ENCODE measurements at places on chromosomes 3 and 15.

GRCh38 chr3:58857402-58857801 lies 190.8 kb upstream of the FAM3D start:
- DNase-seq = no peak

- DNase-seq = no peak
Measured at GRCh38 chr3:43319794-43320193, 33.5 kb downstream of the SNRK start.

GRCh38 chr3:118229196-118229595 lies 805.5 kb downstream of the IGSF11 start:
- no peak for DNase-seq

GRCh38 chr3:12817343-12817710 lies 20.8 kb downstream of the CAND2 start:
- DNase-seq = no peak

DNA sequence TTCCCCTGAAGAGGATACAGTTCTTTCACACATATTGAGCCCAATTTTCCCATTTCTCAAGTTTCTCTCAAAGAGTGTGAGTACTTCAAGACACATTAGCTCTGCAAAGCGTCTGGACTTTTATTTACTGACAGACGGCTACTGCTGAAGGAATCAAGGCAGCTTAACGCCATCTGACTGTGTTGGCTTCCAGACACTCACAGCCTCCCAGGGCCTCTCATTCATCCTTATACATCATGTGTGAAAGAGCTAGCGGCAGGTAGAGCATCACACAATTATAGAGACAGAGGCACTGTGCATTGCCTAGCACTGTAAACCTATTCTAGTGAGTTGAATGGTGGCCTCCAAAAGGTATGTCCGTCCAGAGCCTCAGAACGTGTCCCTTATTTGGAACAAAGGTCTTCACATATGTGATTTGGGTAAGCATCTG lies 284.1 kb upstream of the STT3B start:
- DNase-seq = no peak

- no peak for DNase-seq
Measured at GRCh38 chr3:36905545-36905944, 39.3 kb downstream of the TRANK1 start.

GRCh38 chr3:110568246-110568645 lies 503.4 kb upstream of the NECTIN3 start:
- peak; percentile 97 for DNase-seq

- DNase-seq = no peak
Measured at GRCh38 chr15:59887211-59887610, 116.9 kb upstream of the FOXB1 start.

DNA sequence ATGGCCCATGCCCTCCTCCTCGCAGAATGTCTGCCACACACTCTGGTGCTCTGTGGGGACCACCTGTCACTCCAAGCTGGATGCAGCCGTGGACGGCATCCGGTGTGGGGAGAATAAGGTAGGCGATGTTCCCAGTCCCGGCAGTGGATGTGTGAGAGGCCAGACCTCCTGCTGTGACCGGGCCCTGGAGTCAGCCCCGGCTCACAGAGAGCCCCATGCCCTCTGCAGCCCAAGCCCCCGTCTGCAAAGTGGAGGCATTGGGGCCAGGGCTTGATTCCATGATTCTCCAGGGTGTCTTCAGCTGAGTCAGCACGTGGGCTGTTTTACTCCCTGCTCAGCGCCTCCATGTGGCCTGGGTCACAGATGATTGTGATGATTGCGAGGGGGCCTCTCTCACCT lies 32.2 kb downstream of the GOLGA6L10 start:
- DNase-seq = no peak

- DNase-seq = peak; percentile 66
Measured at GRCh38 chr3:62876064-62876463, 848 bp upstream of the CADPS start.

GRCh38 chr15:71238926-71239325 lies 123.7 kb downstream of the THSD4 start:
- DNase-seq = no peak

DNA sequence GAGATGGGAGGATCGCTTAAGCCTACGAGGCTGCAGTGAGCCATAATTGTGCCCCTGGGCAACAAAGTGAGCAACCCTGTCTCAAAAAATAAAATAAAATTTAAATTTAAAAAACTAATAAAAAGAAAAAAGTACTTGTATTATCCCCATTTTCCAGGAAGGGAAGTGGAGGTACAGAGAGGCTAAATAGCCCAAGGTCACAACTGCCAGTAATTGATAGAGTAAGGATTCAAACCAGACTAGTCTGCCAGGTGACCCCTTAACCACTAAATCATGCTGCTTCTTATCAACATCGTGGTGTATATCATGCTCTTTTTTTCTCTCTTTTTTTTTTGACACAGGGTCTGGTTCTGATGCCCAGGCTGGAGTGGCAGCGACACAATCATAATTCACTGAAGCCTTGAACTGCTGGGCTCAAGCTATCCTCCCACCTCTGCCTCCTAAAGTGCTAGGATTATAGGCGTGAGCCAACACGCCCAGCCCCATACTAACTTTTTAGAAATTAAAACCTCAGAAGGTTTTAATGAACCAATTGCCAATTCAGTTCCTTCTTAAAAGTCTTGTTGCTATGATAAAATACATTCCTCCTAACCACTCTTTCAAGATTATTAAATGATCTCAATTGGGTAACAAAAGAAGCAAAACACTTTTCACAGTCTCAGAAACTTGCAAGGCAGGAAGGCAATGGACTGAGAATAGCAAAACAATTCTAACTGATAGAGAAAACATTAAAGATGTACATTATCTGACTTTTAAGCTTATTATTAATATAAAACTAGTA lies 30.5 kb downstream of the HERC1 start:
- no peak for DNase-seq

GRCh38 chr3:51657234-51657633 lies 13.8 kb upstream of the TEX264 start:
- no peak for DNase-seq

DNA sequence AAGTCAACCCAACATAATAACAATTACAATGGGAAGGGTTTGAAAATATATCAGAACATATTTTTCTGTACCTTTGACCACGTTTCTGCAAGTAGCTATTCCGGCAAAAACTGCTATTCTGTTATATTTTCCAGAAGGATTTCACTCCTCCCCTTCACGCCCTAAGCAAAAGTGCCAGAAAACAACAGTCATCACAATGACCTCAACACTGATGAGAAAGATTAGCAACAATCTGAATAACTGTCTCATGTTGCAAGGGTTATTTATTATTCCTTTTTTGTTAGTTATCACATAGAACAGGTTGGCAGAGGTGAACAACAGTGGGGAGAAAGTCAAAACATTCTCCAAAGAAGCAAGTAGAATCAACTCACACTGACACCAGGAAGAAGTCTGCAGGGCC lies 269.4 kb upstream of the ARRDC4 start:
- no peak for DNase-seq

GRCh38 chr3:149662240-149662887 lies 4.5 kb upstream of the WWTR1 start:
- DNase-seq = peak; percentile 66

GRCh38 chr15:31344266-31344665 lies 17.6 kb downstream of the KLF13 start:
- DNase-seq = no peak

- DNase-seq = no peak
Measured at GRCh38 chr3:52176951-52177700, 20.8 kb upstream of the ALAS1 start.

DNA sequence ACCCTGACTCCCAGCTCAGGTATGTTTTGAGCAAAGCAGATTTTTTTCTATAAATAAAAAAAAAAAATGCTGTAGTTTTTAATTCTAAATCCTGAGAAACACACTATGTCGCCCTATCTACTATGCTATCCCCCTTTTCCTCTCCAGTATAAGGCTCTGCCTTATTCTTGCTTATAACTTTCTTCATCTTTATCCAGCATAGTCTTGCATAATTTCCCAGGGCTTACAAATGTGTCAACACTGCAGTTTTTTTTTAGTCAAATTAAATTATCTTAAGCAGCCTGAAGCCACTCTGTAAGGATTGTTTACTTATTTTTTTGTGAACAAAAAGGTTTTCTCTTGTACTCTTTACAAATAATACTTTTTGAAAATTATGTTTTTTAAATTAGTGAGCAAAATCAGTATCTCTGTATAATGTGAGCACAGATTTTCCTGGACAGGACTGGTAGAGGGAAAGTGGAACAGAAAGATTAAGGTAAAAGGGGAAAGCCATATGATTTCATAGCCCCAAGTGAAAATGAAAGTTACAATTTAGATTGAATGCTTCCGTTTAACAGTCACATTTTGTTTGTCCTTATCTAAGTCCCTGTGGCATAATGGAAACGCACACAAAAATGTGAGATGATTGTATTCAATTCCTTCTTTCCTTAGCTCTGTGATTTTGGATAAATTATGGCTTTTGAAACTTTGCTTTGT lies 5.6 kb upstream of the PYDC2 start:
- DNase-seq = no peak

DNA sequence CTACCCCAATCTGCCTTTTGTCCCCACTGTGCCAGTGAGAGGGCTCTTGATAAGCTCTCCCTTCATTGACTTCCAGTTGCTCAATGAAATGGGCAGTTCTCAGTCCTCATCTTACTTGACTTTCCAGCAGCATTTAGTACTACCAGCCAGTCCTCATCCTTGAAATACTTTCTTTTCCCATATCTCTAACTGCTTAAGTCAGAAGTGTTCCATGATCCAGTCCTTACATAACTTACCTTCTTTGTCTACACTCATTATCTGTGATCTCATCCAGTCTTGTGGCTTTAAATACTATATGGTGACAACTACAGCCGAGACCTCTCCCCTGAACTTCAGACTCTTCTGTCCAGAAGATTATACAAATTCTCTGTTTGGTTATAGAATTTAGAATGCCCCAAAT lies 28.7 kb downstream of the RARRES1 start:
- no peak for DNase-seq

DNA sequence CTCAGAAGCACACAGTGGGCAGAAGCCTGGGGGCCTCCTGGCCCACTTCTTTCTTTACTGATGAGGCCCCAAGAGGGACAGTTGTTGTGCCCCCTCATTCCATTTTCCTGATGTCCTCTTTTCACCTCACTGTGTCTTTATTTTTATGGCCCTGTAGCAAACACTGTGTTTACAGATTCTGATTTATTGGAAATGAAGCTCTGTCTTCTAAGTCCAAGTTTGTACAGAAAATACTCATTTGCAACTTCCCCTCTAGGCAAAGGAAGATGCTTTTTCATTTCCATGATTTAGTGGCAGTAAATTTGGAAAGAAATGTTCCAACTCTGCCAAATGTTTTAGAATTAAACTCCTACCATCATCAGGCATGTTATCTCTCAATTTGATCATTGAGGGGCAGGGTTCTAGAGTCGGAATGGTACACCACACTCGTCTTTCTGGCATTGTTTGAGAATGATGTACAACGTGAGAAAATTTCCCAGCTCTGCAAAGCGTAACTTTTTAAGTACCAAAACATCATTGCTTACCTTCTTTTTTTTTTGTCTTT lies 129.7 kb downstream of the ARNT2 start:
- DNase-seq = no peak

DNA sequence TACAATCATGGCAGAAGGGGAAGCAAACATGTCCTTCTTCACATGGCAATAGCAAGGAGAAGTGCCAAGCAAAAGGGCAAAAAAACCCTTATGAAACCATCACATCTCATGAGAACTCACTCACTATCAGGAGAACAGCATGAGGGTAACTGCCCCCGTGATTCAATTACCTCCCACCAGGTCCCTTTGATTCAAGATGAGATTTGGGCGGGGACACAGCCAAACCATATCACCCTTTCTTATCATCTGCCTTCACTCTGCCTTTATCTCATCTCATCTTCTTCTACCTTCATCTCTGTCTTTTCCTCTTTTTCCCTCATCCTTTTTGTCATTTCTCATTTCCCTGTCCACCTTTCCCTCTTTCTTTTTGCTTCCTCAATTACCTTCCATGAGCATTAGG lies 149.6 kb downstream of the AGBL1 start:
- no peak for DNase-seq

- no peak for DNase-seq
Measured at GRCh38 chr15:50790778-50791453, 25.4 kb upstream of the SPPL2A start.

DNA sequence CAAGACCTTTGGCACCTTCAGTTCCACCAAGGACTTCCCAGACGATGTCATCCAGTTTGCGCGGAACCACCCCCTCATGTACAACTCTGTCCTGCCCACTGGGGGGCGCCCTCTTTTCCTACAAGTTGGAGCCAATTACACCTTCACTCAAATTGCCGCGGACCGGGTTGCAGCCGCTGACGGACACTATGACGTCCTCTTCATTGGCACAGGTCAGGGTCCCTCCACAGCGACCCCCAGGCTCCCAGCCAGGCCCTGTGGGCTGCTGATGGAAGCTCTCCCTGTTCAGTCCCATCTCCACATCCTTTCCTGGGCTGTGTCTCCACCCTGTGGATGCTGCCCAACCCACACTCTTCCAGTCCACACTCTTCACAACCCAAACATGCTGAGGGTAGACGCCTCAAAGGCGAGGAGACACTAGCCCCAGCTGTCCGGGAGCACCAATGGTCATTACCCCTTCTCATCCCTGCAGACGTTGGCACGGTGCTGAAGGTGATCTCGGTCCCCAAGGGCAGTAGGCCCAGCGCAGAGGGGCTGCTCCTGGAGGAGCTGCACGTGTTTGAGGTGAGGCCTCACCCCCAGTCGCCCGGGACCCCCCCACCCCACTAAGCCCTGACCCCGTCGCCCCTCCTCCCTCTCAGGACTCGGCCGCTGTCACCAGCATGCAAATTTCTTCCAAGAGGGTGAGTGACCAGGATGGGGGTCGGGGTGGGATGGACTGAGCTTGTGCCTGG lies 4.3 kb upstream of the LSMEM2 start:
- DNase-seq = peak; percentile 52

GRCh38 chr3:55486101-55486856 lies 827 bp downstream of the WNT5A start:
- DNase-seq = peak; percentile 57

DNA sequence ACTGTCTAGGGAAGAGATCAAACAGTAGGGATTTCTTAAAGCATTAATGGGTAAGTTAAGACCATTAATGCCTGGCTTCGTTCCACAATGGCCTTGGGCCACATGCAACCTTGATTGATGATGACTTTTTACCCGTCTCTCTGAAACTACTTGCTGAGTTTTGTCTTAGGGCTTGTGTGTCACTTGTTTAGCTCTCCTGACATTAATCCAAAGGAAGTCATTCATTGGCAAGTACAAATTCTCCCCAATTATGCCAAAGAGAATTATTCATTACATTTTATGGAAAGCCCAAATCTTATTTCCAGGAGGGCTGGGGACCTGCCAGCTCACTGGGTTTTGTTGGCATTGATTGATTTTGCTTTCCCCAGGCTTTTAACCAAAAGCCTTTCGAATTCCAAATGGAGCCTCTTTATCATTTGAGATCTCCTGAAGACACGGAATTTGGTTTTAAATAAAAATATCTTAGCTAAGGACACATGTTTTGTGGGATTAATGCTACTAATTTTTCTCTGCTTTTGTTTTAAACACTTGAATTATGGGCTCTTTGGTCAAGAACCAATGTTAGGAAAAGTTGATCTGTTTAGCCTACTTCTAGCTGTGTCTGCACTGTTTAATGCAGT lies 40.7 kb downstream of the SERPINI1 start:
- DNase-seq = no peak

- DNase-seq = no peak
Measured at GRCh38 chr15:67100124-67100791, 34.9 kb downstream of the SMAD3 start.

Measured in HT1080 (cell line).